ENCODE measurements at places on chromosomes 4 and X.

DNA sequence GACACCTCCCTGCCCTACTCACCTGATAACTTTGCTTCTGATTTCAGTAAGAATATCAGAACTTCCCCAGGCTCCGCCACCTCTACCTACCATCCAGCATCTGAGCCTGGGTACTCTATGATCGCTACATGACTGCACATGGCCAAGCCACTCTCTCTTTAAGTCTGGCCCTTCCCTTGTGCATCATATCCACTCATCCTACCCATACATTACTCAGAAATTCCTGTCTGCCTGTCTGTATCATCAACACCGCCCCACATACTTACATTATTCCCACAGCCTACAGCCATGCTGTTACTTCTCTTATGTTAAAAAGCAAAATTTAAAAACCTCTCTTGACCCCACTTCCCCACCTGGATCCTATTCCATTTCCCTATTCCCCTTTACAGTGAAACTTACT lies 84.7 kb downstream of the SCD5 start:
- no peak for DNase-seq

- no peak for DNase-seq
Measured at GRCh38 chr4:2962614-2963174, 512 bp downstream of the NOP14 start.

- DNase-seq, result no peak
Measured at GRCh38 chr4:79170077-79170476, 155.8 kb downstream of the NAA11 start.

- no peak for DNase-seq
Measured at GRCh38 chrX:111831343-111831742, 44.6 kb upstream of the TRPC5OS start.

GRCh38 chrX:2383735-2384134 lies 117.0 kb downstream of the DHRSX start:
- DNase-seq, result no peak

Measured in stimulated activated CD4-positive, alpha-beta T cell treated with anti-CD3 and anti-CD28 coated beads, Interleukin-15, amount 100 ng/mL, for 1 hour (primary cell).